Body of pancreas (tissue), 4 donors: ENCODE measurements at places on chromosomes 5 and 9. TPM values are rescaled to one million over a fixed set of nuclear protein-coding genes. Genes with fewer than 3 reads are reported as not detected.

GRCh38 chr5:150541895-150542294, 34.0 kb downstream of the NDST1 start:
- H3K27me3 ChIP-seq, result no peaks in the 10 kb centered on the region
- no peaks in the 10 kb centered on the region for H3K4me1 ChIP-seq
- no peak for DNase-seq
- H3K27ac ChIP-seq, result no peak overlapping the region

GRCh38 chr5:88808153-88808552, 74.8 kb downstream of the MEF2C start:
- no peaks in the 10 kb centered on the region for H3K36me3 ChIP-seq
- H3K4me1 ChIP-seq, result no peaks in the 10 kb centered on the region
- no peak overlapping the region for H3K4me3 ChIP-seq
- no peak for DNase-seq
- no peak overlapping the region for H3K27ac ChIP-seq

- no peak overlapping the region for H3K4me3 ChIP-seq
- H3K27me3 ChIP-seq, result no peaks in the 10 kb centered on the region
- peaks cover 15% of the 10 kb centered on the region for H3K4me1 ChIP-seq
Measured at GRCh38 chr5:17189381-17190036, 27.9 kb upstream of the BASP1 start.

- H3K27me3 ChIP-seq, result no peaks in the 10 kb centered on the region
- no peak for DNase-seq
- H3K27ac ChIP-seq, result no peak overlapping the region
- H3K4me1 ChIP-seq, result no peaks in the 10 kb centered on the region
Measured at GRCh38 chr5:126438267-126438666, 15.1 kb downstream of the GRAMD2B start.

DNA sequence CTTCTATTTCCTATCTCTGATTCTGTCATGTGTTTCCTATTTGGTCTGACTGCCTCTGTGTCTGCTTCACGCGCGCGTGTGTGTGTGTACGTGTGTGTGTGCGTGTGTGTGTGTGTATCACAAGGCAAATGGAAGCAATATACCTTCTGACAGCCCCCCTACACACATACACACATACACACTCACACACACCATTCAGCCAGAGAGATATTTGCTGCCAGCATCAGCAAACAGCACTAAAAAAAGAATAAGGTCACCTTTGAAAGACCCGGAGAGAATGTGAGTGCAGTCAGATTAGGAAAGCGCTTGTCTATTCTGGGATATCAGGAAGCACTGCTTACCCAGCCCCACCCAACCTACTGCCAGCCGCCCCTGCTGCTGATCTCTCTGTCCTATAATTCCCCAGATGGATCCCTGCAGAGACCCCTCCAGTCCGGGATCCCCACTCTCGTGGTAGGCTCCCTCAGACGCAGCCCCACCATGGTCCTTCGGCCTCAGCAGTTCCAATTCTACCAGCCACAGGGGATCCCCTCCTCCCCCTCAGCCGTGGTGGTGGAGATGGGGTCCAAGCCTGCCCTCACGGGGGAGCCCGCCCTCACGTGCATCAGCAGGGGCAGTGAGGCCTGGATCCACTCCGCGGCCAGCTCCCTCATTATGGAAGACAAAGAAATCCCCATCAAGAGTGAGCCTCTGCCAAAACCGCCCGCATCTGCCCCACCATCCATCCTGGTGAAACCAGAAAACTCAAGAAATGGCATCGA, 45.7 kb downstream of the PLAC8L1 start:
- H3K27me3 ChIP-seq, result no peaks in the 10 kb centered on the region
- H3K27ac ChIP-seq, result no peak overlapping the region
- no peaks in the 10 kb centered on the region for H3K4me1 ChIP-seq
- H3K36me3 ChIP-seq, result peaks cover 5% of the 10 kb centered on the region
- H3K4me3 ChIP-seq, result no peak overlapping the region
- no peak for DNase-seq

SERINC5 gene
- total RNA-seq, result 23.3 TPM

DNA sequence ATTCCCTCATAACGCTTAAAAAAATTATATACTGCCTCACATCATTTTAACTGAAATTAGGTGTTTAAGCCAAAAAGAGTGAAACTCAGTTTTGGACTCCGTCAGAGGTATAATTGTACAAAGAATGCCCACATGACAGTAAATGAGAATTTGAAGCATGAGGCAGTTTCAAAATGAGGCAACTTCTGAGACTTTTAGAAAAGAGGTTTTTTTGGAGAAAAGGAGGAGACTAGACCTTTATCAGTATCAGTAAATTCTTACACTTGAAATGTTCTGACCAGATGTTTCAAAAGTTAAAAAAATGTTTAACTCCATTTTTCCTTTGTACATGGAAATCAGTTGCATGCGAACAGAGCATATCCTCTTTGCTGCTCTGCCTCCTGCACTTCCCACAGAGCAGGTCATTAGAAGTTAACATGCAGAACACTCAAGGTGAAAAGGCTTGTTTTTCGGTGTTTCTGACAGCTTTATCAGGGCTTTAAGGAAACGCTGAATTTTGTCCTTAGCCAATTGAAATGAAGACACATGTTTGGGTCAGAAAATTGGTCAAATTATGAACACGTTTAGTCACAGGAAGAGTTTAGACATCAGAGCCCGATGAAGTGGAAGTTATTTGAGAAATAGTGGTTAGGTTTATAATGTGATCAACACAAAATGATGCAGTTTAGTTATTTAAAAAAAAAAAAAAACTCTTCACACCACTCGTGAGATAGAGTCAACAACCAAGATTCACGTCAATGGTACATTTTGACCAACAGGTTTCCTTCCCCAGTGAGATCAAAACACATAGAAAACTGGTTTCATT, 59.5 kb downstream of the PIK3R1 start:
- no peaks in the 10 kb centered on the region for H3K27me3 ChIP-seq
- DNase-seq, result no peak
- no peak overlapping the region for H3K27ac ChIP-seq
- H3K4me1 ChIP-seq, result peaks cover 8% of the 10 kb centered on the region

- H3K4me3 ChIP-seq, result no peak overlapping the region
- no peaks in the 10 kb centered on the region for H3K4me1 ChIP-seq
- no peaks in the 10 kb centered on the region for H3K27me3 ChIP-seq
- no peak for DNase-seq
Measured at GRCh38 chr5:130720355-130720754, 444.7 kb downstream of the HINT1 start.

TMEM250 gene
- 47.1 TPM for total RNA-seq

DNA sequence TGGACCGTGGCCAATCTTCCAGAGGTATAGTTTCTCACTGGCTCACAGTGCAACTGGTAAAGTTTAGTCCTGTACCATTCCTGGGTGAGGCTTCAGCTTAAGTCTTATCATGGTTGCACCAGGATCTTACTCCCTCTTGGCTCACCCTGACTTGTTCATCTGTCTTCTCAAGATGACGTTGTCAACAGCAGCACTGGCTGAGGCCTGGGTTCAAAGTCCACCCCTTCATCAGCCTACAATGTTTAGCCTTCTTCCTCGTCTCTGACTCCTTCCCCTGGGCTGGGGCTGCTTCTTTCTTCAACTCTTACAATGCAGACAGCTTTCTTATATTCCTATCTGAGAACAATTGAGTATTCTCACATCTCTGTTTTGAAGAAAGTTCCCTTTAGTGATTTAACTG, 311.1 kb upstream of the CLINT1 start:
- H3K27me3 ChIP-seq, result no peaks in the 10 kb centered on the region
- peaks cover 6% of the 10 kb centered on the region for H3K4me1 ChIP-seq
- no peak overlapping the region for H3K27ac ChIP-seq
- no peak for DNase-seq
- no peaks in the 10 kb centered on the region for H3K36me3 ChIP-seq

- no peaks in the 10 kb centered on the region for H3K36me3 ChIP-seq
- no peak overlapping the region for H3K27ac ChIP-seq
- H3K27me3 ChIP-seq, result no peaks in the 10 kb centered on the region
- H3K4me3 ChIP-seq, result no peak overlapping the region
- no peak for DNase-seq
Measured at GRCh38 chr9:70683841-70684240, 269.4 kb upstream of the KLF9 start.

DNA sequence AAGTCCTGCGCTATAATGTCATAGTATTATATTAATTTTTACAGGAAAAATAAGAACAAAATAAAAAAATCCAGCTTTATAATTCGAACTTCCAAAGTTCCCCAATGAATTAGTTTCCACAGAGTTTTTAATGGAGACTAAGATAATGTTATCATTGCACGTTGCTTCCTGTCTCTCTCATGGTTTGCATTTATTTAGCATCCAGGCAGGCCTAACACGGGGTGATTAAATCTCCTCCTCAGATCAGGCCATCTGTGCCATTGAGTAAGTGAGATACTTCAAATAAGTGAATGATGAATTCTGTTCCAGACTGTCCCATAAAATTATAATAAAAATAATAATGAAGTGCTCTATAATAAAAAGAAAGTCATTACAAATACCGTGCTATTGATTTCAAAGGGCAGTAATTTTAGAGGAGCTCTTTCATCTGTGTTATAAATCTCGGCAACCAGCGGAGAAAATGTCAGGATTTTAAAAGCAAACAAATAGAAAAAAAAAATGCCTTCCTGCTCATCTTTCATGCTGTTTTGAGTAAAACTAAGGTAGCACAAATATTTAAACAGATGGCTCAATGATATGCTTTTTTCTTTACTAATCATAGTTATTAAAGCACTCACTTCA, 570.6 kb upstream of the ZNF608 start:
- H3K27me3 ChIP-seq, result no peaks in the 10 kb centered on the region
- H3K36me3 ChIP-seq, result no peaks in the 10 kb centered on the region
- no peak for DNase-seq
- no peaks in the 10 kb centered on the region for H3K4me1 ChIP-seq
- no peak overlapping the region for H3K27ac ChIP-seq
- no peak overlapping the region for H3K4me3 ChIP-seq

- no peak overlapping the region for H3K27ac ChIP-seq
- no peaks in the 10 kb centered on the region for H3K36me3 ChIP-seq
- no peak for DNase-seq
- no peaks in the 10 kb centered on the region for H3K27me3 ChIP-seq
- H3K4me1 ChIP-seq, result no peaks in the 10 kb centered on the region
- H3K4me3 ChIP-seq, result no peak overlapping the region
Measured at GRCh38 chr5:54993318-54993717, 7.9 kb upstream of the ESM1 start.

SLC2A6 gene
- 3.0 TPM for total RNA-seq

GRCh38 chr5:16784088-16784487, 152.0 kb downstream of the MYO10 start:
- H3K4me1 ChIP-seq, result peaks cover 24% of the 10 kb centered on the region
- no peak for DNase-seq
- H3K27me3 ChIP-seq, result no peaks in the 10 kb centered on the region
- peaks cover 5% of the 10 kb centered on the region for H3K36me3 ChIP-seq
- H3K27ac ChIP-seq, result no peak overlapping the region

DNA sequence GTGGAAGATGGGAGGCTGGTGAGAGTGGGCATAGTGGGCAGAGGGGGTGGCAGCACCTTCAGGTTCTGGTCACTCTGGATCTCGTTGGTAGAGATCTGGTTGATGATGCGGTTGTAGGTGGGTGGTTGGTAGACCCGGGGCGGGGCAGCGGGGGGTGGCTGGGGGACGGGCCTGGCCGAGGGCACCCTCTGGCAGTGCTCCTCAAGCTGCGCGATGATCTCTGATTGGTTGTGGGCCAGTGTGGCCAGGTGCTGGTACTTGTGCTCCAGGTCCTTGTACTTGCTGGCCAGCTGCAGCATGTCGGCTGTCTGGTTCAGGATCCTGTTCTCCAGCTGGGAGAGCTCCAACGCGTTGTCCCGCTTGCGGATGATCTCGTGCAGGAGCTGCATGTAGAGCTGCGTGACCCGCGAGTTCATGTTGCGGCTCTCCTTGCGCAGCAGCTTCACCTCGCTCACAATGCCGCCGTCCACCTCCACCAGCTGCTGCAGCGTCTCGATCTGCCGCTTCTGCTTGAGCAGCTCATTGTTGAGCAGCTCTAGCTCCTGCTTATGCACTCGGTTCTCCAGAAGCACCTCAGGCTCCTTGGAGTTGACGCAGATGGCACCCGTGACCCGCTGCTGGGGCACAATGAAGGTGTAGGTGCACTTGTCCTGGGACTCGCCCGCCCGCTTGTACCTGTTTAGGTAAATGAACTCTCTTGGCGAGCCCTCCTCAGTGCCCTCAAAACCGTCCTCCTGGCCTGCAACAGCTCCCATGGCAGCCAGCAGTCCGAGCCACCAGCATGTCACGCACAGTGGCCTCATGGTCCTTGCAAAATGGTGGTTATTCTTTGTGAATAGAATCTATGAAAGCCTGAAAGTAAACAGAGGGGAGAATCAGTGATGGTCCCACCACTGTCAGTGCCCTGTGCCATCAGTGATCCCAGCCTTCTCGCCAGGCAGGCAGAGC, 14.2 kb downstream of the ANGPTL2 start:
- no peak for DNase-seq
- H3K4me1 ChIP-seq, result peaks cover 6% of the 10 kb centered on the region
- H3K36me3 ChIP-seq, result no peaks in the 10 kb centered on the region
- no peak overlapping the region for H3K27ac ChIP-seq

PRRC1 gene
- 29.1 TPM for total RNA-seq

DNA sequence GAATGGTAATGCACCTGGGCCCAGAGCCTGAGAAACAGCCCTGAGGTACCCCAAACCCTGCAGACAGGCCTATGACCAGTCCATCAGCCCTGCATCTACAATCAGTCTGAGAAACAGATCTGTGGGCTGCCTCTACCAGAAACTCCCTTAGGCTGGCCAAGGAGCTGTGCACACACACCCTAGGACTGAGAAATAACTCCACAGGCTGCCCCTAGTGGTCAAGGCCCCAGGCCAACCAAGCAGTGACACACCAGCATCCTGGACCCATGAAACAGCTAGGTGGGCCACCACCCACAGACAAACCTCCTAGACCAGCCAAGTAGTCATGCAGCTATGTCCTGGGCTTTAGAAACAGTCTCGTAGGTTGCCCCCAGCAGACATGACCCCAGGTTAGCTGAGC, 253.6 kb upstream of the VLDLR start:
- no peaks in the 10 kb centered on the region for H3K27me3 ChIP-seq
- no peak overlapping the region for H3K4me3 ChIP-seq
- H3K36me3 ChIP-seq, result no peaks in the 10 kb centered on the region
- H3K27ac ChIP-seq, result no peak overlapping the region

FBP2 gene
- total RNA-seq, result 0.66 TPM

AFAP1L1 gene
- 5.9 TPM for total RNA-seq

GRCh38 chr5:98749046-98749445, 24.4 kb upstream of the RGMB start:
- no peaks in the 10 kb centered on the region for H3K36me3 ChIP-seq
- H3K27me3 ChIP-seq, result no peaks in the 10 kb centered on the region
- no peak overlapping the region for H3K27ac ChIP-seq
- no peak for DNase-seq
- H3K4me1 ChIP-seq, result no peaks in the 10 kb centered on the region

LOX gene
- 6.6 TPM for total RNA-seq

PCDHB3 gene
- 1.3 TPM for total RNA-seq

DNA sequence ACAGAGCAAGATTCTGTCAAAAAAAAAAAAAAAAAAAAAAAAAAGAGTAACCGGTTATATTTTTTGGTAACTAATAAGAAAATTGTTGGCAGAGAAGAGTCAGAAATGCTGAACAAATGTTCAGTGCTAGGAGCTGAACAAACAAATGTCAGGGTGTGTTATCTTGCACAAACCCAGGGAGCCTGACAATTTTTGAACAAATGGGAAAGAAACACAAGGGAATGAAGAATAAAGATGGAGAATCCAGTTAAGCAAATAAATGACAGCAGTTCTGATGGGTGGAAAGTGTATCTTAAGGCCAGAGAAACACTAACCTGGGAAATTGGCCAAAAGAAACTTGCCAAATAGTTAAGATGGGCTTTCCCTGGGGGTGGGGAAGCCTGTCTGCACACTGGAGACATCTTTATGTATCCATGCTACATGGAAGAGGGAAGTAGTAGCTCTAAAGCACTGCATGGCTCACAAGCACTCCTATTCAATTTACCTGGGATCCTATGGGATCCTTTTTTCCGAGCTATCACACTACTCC, 23.7 kb downstream of the KLHL3 start:
- no peak for DNase-seq
- no peak overlapping the region for H3K4me3 ChIP-seq
- H3K4me1 ChIP-seq, result peaks cover 11% of the 10 kb centered on the region

TEX48 gene
- total RNA-seq, result not detected

RAB24 gene
- total RNA-seq, result 92.0 TPM
